Motor neuron (in vitro differentiated cells): ENCODE measurements at places on chromosomes 4 and X.

DNA sequence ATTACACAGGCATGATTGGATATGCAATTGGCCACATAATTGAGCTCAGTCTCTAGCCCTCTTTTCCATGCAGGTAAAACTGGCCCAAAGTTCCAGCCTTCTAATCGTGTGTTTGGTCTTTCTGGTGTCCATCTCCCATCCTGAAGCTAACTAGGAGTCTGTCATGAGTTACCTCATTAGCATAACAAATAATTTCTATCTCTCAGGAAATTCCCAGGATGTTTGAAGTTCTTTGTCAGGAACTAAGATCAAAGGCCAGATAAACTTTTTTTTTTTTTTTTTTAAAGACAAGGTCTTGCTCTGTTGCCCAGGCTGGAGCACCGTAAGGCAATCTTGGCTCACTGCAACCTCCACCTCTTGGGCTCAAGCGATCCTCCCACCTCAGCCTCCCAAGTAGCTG lies 15.8 kb downstream of the ATXN3L start:
- no peak for ATAC-seq

DNA sequence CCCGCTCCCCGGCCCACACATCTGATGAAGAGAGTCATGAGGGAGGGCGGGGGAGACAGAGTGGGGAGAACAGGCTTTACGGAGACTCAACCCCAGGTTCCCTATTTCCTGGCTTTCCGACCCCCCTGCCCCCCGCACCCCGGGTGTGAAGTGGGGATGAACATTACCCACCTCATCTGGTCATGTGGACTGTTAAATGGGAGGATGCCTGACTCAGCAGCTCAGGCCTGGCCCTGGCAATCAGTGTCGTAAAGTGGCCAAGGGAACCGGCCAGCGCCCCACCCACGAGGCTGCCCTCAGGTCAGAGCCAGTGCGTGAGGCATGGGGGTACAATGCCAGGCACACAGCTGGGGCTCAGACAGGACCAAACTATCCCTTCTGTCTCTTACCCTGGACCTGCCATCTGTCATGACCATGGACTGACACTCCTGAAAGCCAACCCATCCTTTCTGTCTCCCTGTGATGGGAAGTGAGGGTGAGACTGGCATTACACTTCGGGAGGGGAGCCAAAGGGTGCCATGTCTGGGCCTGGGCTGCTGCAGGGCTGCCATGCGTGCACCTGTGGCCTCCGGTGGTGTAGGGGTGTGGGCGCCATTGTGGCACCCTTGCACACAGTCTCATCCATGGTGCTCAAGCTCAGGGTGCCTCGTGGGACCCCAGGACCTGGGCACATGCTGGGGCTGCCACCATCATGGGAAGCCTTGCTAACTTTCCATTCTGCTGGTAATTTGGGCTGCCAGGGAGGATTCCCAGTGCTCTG lies 106.1 kb upstream of the PSAPL1 start:
- ATAC-seq, result no peak

DNA sequence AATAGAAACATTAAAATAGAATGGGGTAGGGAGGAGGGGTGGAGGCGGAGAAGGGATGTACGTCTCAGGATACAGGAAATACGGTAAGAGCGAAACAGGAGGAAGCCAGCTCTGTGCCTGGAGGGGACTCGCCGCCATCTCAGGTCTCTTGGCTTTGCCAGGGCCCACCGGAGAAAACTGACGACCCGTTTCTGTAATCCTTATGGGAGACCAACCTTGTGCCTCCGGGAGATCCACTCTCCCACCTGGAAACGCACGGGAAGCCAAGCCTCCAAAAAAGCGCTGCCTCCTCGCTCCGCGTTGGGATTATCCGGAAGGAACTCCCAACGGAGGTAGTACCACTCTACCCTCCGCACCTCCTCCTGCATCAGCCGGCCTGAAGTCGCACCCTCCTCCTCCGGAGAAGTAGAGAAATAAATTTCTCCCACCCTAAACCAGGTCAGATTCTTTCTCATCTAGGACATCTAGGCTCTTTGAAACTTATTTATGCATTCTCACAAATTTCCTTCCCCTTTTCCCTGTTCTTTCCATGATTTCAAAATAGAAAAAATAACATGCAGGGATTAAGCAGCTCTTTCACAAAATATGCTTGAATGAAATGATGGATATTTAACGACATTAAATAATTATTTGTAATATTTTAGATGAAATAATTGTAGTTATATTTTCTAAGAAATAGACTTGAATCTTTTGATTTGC lies at the start of gene NBDY:
TSS of gene NBDY (plus strand) at position 92 of the 699 bp plus-strand sequence. CDS start at position 203, 111 bp downstream.
- peak; percentile 93 for ATAC-seq

GRCh38 chrX:71227370-71228062 lies 4.5 kb downstream of the GJB1 start:
- ATAC-seq, result no peak

- no peak for ATAC-seq
Observed at GRCh38 chr4:173503330-173504180, 26.5 kb downstream of the HAND2 start.

- ATAC-seq, result no peak
Observed at GRCh38 chr4:46909078-46909477, at the start of gene COX7B2. COX7B2 (minus strand) TSS chr4:46909245; CDS start chr4:46735192, 174,053 bp downstream.

GRCh38 chr4:156556336-156556735 lies 415.3 kb downstream of the PDGFC start:
- no peak for ATAC-seq

- peak; percentile 27 for ATAC-seq
Observed at GRCh38 chr4:82799006-82799881, 648 bp upstream of the SCD5 start.

GRCh38 chr4:63348735-63349673 lies 1060.2 kb downstream of the TECRL start:
- ATAC-seq, result no peak

DNA sequence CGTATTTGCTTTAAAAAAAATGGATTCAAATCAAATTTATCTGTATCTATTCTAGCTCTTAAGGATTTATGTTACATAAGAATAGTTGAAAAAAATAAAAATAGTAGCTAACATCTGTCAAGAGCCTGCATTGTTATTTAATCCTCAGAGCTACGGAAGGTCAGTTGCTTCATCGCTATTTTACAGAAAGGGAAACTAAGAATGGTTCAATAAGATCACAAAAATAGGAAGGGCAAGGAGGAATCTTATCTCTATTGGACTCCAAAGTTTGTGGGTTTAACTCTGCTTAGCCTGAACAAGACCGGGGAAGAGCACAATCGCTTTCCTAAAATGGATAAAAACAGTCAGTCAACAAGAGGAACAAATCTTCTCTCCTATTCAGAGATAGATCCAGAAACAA lies 270.2 kb upstream of the SMIM31 start:
- no peak for ATAC-seq

GRCh38 chrX:20712811-20713210 lies 446.1 kb upstream of the RPS6KA3 start:
- no peak for ATAC-seq
